ENCODE measurements at places on chromosomes 4 and X.

GRCh38 chr4:147492761-147493160 lies 11.9 kb downstream of the EDNRA start:
- H3K4me3 ChIP-seq: no peak overlapping the region
- H3K36me3 ChIP-seq: no peaks in the 10 kb centered on the region
- no peaks in the 10 kb centered on the region for H3K27me3 ChIP-seq
- H3K4me1 ChIP-seq: 0 out of 2 replicates have a peak, but pooled peaks cover under 1% of the 10 kb centered on the region

GRCh38 chrX:69077895-69078455 lies 87.3 kb downstream of the PJA1 start:
- H3K4me3 ChIP-seq: no peak overlapping the region
- no peaks in the 10 kb centered on the region for H3K4me1 ChIP-seq
- H3K36me3 ChIP-seq: no peaks in the 10 kb centered on the region
- no peaks in the 10 kb centered on the region for H3K27me3 ChIP-seq
- H3K27ac ChIP-seq: no peak overlapping the region

- no peak overlapping the region for H3K27ac ChIP-seq
- no peaks in the 10 kb centered on the region for H3K4me1 ChIP-seq
- no peaks in the 10 kb centered on the region for H3K36me3 ChIP-seq
- no peak for DNase-seq
Measured at GRCh38 chrX:115427861-115428410, 133.0 kb upstream of the PLS3 start.

DNA sequence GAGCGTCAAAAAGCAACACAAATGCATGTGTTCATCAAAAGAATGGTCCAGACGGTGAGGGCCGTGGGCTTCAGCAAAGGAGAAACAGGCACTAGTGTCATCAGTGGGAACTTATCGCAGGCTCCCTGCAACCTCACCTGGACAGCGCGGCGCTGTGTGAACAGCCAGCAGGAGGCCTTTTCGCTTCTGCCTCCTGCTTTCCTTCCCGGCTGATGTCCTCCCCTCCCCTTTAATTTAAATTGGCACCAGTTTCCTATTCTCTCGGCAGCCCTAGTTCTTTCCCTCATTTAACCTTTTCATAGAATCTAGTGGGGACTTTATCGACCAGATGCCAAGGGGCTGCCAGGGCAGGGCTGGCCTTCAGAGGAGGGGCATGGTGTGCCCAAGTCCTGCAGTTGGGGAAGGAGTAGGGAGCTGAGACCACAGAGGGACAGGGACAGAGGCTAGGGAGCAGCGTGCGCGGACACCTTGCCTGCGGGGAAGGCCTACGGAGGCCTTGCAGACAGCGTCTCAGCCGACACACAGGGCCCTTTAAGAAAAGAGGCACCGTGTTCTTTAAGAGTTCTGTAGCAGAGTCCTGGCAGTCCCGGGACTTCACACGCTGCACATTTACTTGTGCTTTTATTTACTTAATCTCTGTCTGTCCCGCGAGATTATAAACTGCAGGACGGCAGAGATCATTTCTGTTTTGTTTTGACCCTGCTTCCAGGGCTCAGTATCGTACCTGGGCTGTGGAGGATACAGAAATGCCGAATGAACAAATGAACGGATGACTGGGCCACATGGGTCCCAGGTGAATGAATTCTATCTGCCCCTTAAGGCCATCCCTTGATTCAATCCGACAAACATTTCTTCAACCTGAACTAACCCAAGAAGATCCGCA lies 8.4 kb upstream of the SORBS2 start:
- peaks cover 2% of the 10 kb centered on the region for H3K4me1 ChIP-seq
- DNase-seq: no peak
- H3K4me3 ChIP-seq: no peak overlapping the region

GRCh38 chr4:175330652-175331051 lies 412.5 kb downstream of the ADAM29 start:
- 0 out of 2 replicates have a peak, but pooled peaks cover 8% of the 10 kb centered on the region for H3K4me1 ChIP-seq
- no peaks in the 10 kb centered on the region for H3K27me3 ChIP-seq
- no peaks in the 10 kb centered on the region for H3K36me3 ChIP-seq

DNA sequence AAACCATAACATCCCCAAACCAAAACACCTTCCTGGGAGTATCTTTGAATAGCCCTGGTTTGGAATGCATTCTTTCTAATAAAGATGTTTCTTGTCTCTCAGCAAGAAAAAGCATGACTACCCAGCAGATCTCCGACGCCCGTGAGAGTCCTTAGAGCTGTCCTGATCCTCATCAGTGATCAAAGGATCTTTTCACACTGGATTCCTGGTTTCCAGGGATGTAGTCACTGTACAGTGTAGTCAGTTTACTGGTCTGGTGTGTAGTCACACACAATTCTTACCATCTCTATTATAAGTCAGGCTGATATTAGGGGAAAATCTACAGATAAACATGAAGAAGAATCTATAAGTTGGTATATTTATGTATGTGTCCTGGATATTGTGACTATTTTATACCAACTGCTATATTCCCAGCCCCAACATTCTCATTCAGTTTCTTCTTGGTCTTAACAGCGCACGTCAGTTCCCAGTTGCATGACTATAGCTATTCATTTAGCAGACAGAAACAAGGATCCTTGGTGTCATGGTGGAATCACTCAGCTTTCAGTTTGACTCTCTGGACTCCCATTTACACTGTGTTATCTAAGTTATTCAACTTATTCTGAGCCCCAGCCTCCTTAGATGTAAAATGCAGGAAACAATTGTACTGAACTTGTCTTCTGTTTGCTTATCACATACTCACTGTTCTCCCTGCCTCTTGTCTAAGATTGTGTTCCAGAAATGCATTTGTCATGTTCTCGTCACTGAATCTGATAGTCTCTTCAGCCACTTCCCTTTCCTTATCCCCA lies 68.3 kb downstream of the SLIT2 start:
- H3K36me3 ChIP-seq: no peaks in the 10 kb centered on the region
- no peak for DNase-seq
- no peaks in the 10 kb centered on the region for H3K27me3 ChIP-seq
- H3K4me3 ChIP-seq: no peak overlapping the region
- H3K4me1 ChIP-seq: no peaks in the 10 kb centered on the region

DNA sequence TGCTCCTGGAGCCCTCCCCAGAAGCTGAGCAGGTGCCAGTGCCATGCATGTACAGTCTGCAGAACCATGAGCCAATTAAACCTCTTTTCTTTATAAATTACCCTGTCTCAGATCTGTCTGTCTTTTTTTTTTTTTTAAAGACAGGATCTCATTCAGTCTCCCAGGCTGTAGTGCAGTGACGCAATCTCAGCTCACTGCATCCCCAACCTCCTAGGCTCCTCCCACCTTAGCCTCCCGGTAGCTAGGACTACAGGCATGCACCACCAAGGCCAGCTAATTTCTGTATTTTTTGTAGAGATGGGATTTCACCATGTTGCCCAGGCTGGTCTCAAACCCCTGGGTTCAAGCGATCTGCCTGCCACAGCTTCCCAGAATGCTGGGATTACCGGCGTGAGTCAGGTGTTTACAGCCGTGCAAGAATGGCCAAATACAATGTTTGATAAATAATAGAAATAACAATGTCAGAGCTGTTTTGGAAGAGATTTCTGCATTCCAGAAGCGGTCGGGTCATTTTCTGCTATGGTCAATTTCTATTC lies 68.8 kb downstream of the SLC2A9 start:
- DNase-seq: no peak
- H3K36me3 ChIP-seq: no peaks in the 10 kb centered on the region
- no peak overlapping the region for H3K4me3 ChIP-seq
- H3K4me1 ChIP-seq: no peaks in the 10 kb centered on the region
